ENCODE measurements at places on chromosomes 16 and 17. TPM values are rescaled to one million over a fixed set of nuclear protein-coding genes. Genes with fewer than 3 reads are reported as not detected.

GRCh38 chr16:26087091-26087490 is 395.3 kb downstream of the HS3ST4 start:
- H3K27ac ChIP-seq, result no peak overlapping the region
- DNase-seq, result no peak
- H3K4me3 ChIP-seq, result no peak overlapping the region
- H3K36me3 ChIP-seq, result no peaks in the 10 kb centered on the region

DNA sequence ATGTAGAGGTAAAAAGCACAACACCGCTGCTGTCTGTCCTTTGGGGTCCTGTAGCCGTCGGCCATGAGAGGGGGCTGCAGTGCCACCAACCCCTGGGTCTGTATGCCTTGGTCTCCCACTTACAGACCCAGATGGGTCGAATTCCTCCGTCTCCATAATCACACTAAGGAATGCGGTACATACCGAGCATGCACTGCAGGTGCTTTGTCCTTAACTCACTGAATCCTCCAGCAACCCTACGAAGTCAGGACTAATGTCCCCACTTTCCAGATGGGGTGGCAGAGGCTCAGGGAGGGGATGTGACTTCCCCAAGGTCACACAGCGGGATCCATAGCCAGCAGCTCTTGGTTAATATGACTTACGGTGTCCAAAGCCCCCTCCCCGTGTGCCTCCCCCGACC is 219.9 kb upstream of the CIBAR2 start:
- H3K27ac ChIP-seq, result no peak overlapping the region
- DNase-seq, result no peak
- no peaks in the 10 kb centered on the region for H3K36me3 ChIP-seq

DNA sequence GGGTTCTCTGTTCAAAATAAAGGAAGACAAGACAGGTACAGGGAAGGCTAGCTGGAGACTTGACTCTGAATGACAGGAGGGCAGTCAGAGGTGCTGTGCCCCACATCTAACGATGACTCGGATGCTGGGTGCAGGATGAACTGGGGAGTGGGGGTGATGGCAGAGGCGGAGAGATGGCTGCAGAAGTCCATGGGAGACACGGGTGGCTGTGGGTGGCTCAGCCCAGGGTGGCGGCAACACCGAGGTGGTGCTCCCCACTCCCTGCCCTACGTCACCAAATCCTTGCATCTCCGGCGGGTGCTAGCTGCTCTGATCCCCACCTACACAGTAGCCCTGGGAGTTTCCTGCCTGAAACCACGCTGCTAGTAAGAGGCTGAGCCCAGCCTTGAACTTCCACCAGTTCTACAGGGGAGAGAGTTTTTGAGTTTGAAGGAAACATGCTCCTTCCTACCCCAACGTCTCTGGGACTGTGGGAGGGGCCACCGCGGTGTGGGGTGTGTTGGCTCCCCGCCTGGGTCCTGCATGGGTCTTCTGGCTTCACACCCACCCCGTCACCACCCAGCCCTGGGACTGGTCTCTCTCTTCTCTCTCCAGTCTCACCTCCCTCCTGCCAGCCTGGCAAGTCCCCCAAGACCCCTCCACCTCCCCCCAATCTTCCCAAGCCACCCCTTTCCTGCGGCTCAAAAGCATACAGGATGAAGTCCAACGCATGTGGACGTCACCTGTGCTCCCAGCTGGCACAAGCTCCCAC is 4.5 kb downstream of the GSG1L start:
- DNase-seq, result no peak
- no peak overlapping the region for H3K27ac ChIP-seq
- no peak overlapping the region for H3K4me3 ChIP-seq

DNA sequence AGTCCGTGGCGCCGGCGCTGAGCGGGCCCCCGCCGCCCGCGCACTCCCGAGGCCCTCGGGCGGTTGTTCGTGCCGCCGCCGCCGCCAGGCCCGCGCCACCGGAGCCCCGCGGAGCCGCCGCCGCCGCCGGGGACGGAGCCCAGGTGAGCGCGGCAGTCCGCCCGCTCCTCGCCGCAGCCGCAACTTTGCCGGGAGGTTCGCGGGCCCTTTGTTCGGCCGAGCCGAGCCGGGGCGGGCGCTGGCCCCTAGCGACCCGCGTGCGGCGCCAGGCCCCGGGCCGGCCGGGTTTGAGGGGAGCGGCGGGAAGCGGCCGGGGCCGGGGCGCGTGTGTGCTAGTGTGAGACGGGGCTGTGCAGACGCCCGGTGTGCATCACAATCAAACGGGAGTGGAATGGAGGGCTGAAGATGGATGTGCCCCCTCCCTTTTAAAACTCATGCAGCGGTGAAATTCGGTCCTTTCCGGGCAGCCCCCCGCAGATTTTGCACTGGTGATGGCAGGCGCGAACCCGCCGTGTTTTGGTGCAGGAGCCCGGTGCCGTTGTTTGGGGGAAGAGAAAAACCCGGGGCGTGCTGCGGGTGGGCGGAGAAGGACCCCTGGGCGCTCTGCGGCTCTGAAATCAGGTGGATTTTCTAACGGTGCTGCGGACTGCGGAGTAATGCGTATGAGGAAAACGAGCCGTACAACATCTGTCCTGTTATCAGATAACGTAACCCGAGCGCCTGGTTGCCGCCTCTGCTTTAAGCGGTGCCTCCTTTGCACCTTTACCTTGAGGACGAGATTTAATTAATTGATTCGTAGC is 823 bp downstream of the TNRC6C start:
- H3K4me3 ChIP-seq, result peak overlapping the region; percentile 69
- peak overlapping the region; percentile 24 for H3K27ac ChIP-seq
- no peaks in the 10 kb centered on the region for H3K36me3 ChIP-seq
- peaks cover 51% of the 10 kb centered on the region for H3K4me1 ChIP-seq
- H3K27me3 ChIP-seq, result no peaks in the 10 kb centered on the region

DNA sequence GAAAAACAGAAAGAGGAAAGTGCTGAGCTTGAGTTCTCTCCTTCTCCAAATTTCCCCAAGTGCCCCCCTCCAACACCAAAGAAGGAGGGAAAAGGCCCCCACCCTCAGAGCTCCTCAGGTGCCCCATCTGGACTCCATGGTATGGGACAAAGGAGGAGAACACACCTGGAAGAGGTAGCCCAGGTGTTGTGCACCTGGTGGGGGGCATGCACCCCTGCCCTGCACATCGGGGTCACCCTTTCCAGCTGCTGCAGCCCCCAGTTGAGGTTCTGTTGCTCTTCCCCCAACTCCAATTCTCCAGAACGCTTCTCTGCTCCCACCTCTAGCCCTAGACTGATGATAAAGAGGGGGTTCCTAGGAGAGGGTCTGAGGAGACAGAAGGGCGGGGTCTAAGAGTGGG is 3.0 kb upstream of the COL1A1 start:
- no peaks in the 10 kb centered on the region for H3K36me3 ChIP-seq
- H3K4me3 ChIP-seq, result no peak overlapping the region
- no peak overlapping the region for H3K27ac ChIP-seq
- DNase-seq, result no peak
- H3K4me1 ChIP-seq, result peaks cover 36% of the 10 kb centered on the region

DNA sequence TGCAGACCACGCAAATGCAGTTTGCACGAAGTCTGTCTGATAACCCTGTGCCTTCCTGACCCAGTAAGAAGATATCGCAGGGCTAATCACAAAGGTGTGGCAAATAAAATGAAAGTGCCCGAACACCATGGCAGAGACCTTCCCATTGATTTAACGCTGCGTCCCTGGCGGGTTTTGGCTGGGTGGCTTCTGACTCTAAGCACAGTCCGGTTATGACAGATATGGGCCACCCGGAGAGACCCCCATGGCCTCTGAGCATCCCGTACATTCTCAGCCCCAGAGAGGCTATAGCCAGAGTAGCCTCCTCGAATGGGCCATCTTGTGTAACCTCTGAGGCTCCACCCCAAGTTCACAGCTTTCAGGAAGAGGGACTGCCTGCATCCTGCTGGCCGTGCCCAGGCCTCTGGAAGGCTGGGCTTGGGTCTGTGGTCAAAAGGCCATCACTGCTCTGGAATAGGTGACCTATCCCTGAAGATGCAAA is 5.5 kb downstream of the FOXC2 start:
- DNase-seq, result no peak
- H3K4me3 ChIP-seq, result no peak overlapping the region
- peaks cover 16% of the 10 kb centered on the region for H3K4me1 ChIP-seq
- no peaks in the 10 kb centered on the region for H3K36me3 ChIP-seq
- no peak overlapping the region for H3K27ac ChIP-seq

DNA sequence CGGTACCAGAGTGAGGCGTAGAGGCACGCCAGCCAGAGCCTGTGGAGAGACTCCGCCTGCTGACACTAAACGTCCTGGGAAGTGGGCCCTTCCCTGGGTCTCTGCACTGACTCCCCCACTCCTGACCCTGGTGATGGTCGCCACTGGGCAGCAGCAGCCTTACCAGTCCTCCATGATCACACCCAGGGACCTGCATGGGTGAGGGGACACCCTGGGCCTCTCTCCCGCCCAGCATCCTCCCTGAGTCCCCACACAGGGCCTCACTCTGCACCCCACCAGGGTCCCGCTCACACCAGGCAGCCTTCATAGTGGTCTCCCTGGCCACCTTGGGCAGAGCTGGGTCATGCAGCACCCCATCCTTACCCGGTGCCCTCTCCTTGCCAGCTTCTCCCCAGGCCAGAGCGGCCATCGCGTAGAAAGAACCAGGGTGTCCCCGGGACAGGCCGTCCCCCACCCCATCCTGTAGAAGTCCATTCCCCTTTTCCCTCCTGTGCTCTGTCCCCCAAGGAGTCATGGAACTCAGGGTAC is 10.7 kb downstream of the RGS11 start:
- H3K36me3 ChIP-seq, result peaks cover 53% of the 10 kb centered on the region
- no peak overlapping the region for H3K27ac ChIP-seq
- no peaks in the 10 kb centered on the region for H3K27me3 ChIP-seq
- no peak overlapping the region for H3K4me3 ChIP-seq
- no peaks in the 10 kb centered on the region for H3K4me1 ChIP-seq

DNA sequence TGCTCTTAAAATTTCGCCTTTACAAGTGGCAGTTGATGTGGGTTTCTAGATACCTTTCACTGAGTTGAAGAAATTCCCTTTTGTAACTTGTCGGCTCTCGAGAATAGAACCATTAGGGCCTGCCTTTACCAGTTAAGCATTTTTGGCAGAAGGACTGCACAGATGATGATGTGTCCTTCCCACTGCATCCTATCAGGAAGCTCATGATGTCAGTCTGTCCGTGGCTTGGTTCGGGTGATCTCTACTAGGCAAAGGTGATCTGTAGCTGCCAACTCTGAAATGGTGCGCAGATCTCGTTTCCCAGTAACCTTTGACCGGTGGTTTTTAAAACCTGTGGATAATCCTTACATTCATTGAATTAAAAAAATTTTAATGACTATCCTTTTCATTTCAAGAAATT is 49.7 kb downstream of the ZNRF1 start:
- no peak for DNase-seq
- H3K36me3 ChIP-seq, result no peaks in the 10 kb centered on the region
- no peak overlapping the region for H3K4me3 ChIP-seq
- peaks cover 36% of the 10 kb centered on the region for H3K4me1 ChIP-seq
- peak overlapping the region; percentile 46 for H3K27ac ChIP-seq
- H3K27me3 ChIP-seq, result no peaks in the 10 kb centered on the region

DNA sequence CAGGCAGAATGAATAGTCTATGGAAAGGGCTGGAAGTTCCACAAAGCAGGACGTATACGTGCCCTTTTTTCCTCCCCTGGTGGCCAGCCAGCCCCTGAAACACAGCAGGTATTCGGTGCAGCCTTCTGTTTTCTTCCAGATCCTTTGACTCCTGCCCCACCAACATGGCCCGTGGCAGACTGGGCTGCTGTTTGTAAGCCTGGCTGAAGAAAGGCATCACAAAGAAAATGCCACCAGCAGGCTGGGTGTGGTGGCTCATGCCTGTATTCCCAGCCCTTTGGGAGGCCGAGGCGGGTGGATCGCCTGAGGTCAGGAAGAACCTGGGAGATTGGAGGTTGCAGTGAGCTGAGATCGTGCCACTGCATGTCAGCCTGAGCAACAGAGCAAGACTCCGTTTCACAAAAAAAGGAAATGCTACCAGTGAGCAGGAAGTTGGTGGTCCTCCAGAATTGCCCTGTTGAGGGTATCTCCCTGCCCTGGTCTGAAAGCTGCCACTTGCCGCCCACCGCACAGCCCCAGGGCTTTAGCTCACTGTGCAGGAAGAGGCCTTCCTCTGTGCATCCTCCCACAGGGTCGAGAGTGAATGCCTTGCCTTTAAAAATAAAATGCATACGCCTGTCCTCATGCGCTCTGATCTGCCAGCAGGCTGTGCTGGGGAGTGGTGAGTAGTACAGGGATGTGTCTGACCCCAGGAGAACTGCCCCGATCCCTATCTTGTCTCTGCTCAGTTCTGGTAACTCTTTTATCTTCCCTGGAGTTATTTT is 587.7 kb downstream of the MAF start:
- no peaks in the 10 kb centered on the region for H3K36me3 ChIP-seq
- H3K4me1 ChIP-seq, result no peaks in the 10 kb centered on the region
- DNase-seq, result no peak
- H3K27ac ChIP-seq, result no peak overlapping the region
- no peaks in the 10 kb centered on the region for H3K27me3 ChIP-seq
- H3K4me3 ChIP-seq, result no peak overlapping the region

DNA sequence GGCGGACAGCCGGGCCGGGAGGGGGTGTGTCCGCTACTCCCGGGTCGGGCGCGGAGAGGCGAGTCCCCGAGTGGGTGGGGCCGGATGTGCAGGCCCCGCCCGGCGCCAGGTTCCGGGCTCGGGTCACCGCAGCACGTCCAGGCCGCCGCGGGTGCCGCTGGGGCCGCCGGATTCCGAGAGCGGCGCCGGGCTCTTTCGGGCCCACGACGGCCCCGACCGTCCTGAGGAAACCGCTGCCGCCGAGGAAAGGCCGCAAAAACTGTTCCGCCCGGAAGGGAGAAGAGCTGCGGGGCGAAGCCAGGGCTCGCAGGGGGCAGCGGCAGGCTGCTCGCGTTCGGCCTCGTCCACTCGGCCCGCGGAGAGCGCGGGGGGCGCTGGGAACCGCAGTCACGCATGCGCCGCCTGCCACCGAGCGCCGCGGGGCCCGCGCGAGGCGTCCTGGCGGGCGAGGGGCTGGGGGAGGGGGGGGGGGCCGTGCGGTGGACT is at the start of gene ZKSCAN2:
ZKSCAN2 (minus strand) TSS at position 376 of the 486 bp plus-strand sequence. CDS start 718 bp downstream, outside the sequence.
- peak; percentile 94 for DNase-seq
- H3K27me3 ChIP-seq, result no peaks in the 10 kb centered on the region
- peak within 1 kb of the TSS; percentile 79 for H3K4me3 ChIP-seq

GRCh38 chr16:14365200-14365851 is 264.7 kb downstream of the PARN start:
- no peak overlapping the region for H3K4me3 ChIP-seq
- DNase-seq, result no peak
- peaks cover 7% of the 10 kb centered on the region for H3K4me1 ChIP-seq
- H3K27me3 ChIP-seq, result no peaks in the 10 kb centered on the region
- H3K27ac ChIP-seq, result no peak overlapping the region
- H3K36me3 ChIP-seq, result no peaks in the 10 kb centered on the region

KRT222 gene
- 1.3 TPM for total RNA-seq

GOSR2 gene
- total RNA-seq, result 55.2 TPM

KCNH4 gene
- total RNA-seq, result 0.09 TPM

All from lower lobe of right lung (tissue), 2 donors.